Left lung (tissue), 14 donors: ENCODE measurements at places on chromosomes 3 and 15. TPM values are rescaled to one million over a fixed set of nuclear protein-coding genes. Genes with fewer than 3 reads are reported as not detected.

- no peaks in the 10 kb centered on the region for H3K36me3 ChIP-seq
- H3K4me3 ChIP-seq, result no peak overlapping the region
- no peak overlapping the region for H3K27ac ChIP-seq
- no peak for DNase-seq
These were observed 372.3 kb upstream of the IL12A start for GRCh38 chr3:159616234-159616825.

- H3K27me3 ChIP-seq, result no peaks in the 10 kb centered on the region
- H3K27ac ChIP-seq, result no peak overlapping the region
- H3K36me3 ChIP-seq, result no peaks in the 10 kb centered on the region
- no peaks in the 10 kb centered on the region for H3K4me1 ChIP-seq
- no peak overlapping the region for H3K4me3 ChIP-seq
These were observed 181.7 kb upstream of the CADPS start for GRCh38 chr3:63056932-63057331.

XCR1 gene
- polyA plus RNA-seq, result 0.26 TPM

ARGFX gene
- not detected for polyA plus RNA-seq

- H3K36me3 ChIP-seq, result no peaks in the 10 kb centered on the region
- DNase-seq, result no peak
- no peaks in the 10 kb centered on the region for H3K27me3 ChIP-seq
- no peaks in the 10 kb centered on the region for H3K4me1 ChIP-seq
- H3K27ac ChIP-seq, result no peak overlapping the region
These were observed 657.5 kb upstream of the DPPA4 start for GRCh38 chr3:109994853-109995252.

AGTR1 gene
- polyA plus RNA-seq, result 28.2 TPM

- no peak overlapping the region for H3K4me3 ChIP-seq
- H3K4me1 ChIP-seq, result no peaks in the 10 kb centered on the region
- no peaks in the 10 kb centered on the region for H3K36me3 ChIP-seq
These were observed 199.1 kb downstream of the SI start for GRCh38 chr3:164879201-164879600.

NR2E3 gene
- polyA plus RNA-seq, result 1.1 TPM

DNA sequence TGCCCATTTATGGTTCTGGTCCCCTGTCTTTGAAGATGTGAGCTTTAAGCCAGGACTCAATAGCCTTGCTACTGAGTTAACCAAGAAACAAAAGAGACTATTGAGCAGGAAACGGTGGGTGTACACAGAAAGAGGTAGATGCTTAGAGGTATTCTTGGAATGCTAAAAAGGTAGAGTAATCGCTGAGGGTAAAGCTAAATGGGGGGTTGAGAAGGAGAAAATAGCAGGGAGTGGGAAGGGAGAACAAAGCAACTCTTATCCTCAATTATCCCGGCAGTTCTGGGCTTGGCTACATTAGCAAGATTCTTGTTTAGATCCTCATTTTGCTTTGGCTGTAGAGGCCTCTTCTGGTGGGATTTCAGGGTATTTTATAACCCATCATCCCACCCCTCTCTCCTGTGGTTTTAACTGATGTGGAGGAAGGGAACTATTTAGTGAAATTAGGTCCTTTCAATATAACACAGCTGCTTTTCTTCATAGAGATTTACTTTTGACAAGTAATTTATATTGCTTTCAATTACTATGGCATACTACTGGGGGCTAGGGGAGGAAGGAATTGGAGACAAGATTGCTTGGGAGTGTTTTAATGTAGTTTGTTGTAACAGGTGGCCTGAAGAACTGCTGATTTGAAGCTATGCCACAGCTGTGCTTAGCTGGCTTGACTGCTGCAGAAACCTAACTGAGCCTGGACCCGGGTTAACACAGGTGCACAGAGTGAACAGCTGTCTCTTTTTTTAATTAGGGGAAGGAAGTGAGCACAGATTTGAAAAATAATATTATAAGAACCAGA is 234.3 kb upstream of the CCDC54 start:
- H3K36me3 ChIP-seq, result no peaks in the 10 kb centered on the region
- no peak for DNase-seq
- no peaks in the 10 kb centered on the region for H3K4me1 ChIP-seq
- H3K4me3 ChIP-seq, result no peak overlapping the region

DNA sequence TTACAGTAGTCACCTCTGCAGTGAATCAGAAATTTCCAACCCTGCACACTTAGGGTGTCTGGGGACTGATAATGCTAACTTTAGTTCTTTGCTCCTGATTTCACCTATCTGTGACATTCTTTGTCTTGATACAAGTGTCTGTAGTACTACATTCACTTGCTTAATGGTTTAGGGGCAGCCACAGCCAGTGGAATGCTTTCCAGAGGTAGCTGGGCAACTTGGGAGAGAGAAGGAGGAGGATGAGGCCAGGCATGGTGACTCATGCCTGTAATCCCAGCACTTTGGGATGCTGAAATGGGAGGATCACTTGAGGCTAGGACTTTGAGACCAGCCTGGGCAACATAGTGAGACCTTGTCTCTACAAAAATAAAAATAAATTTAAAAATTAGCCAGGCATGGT is 8.5 kb downstream of the BAHD1 start:
- H3K36me3 ChIP-seq, result no peaks in the 10 kb centered on the region
- H3K27me3 ChIP-seq, result no peaks in the 10 kb centered on the region
- no peak overlapping the region for H3K27ac ChIP-seq
- DNase-seq, result no peak
- peaks cover 47% of the 10 kb centered on the region for H3K4me1 ChIP-seq
- no peak overlapping the region for H3K4me3 ChIP-seq

CMSS1 gene
- 44.2 TPM for polyA plus RNA-seq

COL6A6 gene
- 44.6 TPM for polyA plus RNA-seq
